ENCODE measurements at places on chromosomes 3 and 15. TPM values are rescaled to one million over a fixed set of nuclear protein-coding genes. Genes with fewer than 3 reads are reported as not detected.

Gene FOXL2
- not detected for total RNA-seq

Gene DUOX1
- total RNA-seq = 114 TPM

Gene GNAT1
- total RNA-seq = 0.08 TPM

Gene CYP1A1
- total RNA-seq = not detected

Gene GPR176
- 0.40 TPM for total RNA-seq

Gene GUCA1C
- not detected for total RNA-seq

Gene CLDN16
- 0.76 TPM for total RNA-seq

Gene P2RY13
- total RNA-seq = 0.28 TPM

Gene EOMES
- 0.12 TPM for total RNA-seq

Gene FBXW12
- not detected for total RNA-seq

Gene NMNAT3
- 5.4 TPM for total RNA-seq

Gene ANKRD63
- total RNA-seq = not detected

Gene CYP8B1
- total RNA-seq = not detected

Gene USP19
- 36.2 TPM for total RNA-seq

Gene LOXL1
- 5.8 TPM for total RNA-seq

Gene PYDC2
- total RNA-seq = not detected

Gene RPSA
- 1,385 TPM for total RNA-seq

Gene ROPN1
- total RNA-seq = not detected

Gene ARNT2
- 0.64 TPM for total RNA-seq

Gene ZNF660
- total RNA-seq = 0.16 TPM

Gene TMCO5A
- total RNA-seq = not detected

Gene CNTN6
- total RNA-seq = not detected

Gene SOX14
- total RNA-seq = not detected

Gene MORC1
- not detected for total RNA-seq

Gene TRANK1
- 4.3 TPM for total RNA-seq

Gene SQOR
- 125 TPM for total RNA-seq

Gene TRH
- not detected for total RNA-seq

Gene ASB14
- not detected for total RNA-seq

Measured in esophagus mucosa (tissue), 1 donor.